ENCODE measurements at places on chromosomes 7 and 10. TPM values are rescaled to one million over a fixed set of nuclear protein-coding genes. Genes with fewer than 3 reads are reported as not detected.

Gene SGCE
- 150 TPM for total RNA-seq

Gene PNLIP
- total RNA-seq: not detected

Gene CREM
- 19.1 TPM for total RNA-seq

Gene C10orf53
- not detected for total RNA-seq

Gene OGDH
- total RNA-seq: 69.7 TPM

Gene PPP1R3C
- 46.4 TPM for total RNA-seq

Gene SEMA3D
- total RNA-seq: 0.49 TPM

Gene DLX5
- not detected for total RNA-seq

Gene TFPI2
- 1,067 TPM for total RNA-seq

Gene PARD3
- total RNA-seq: 22.9 TPM

Gene HIBADH
- total RNA-seq: 56.9 TPM

Gene SORCS3
- total RNA-seq: not detected

Gene TMEM229A
- 2.1 TPM for total RNA-seq

Gene SUPV3L1
- 13.2 TPM for total RNA-seq

All from cardiac atrium fibroblast (primary cell).